ENCODE measurements at places on chromosomes 5 and 9. TPM values are rescaled to one million over a fixed set of nuclear protein-coding genes. Genes with fewer than 3 reads are reported as not detected.

KLF4 gene
- total RNA-seq: 1.3 TPM

ASPN gene
- total RNA-seq: under 0.01 TPM

GFI1B gene
- total RNA-seq: not detected

GADD45G gene
- total RNA-seq: not detected

CATSPER3 gene
- under 0.01 TPM for total RNA-seq

CDH18 gene
- 1.1 TPM for total RNA-seq

SLC1A3 gene
- 1.3 TPM for total RNA-seq

TCOF1 gene
- total RNA-seq: 18.3 TPM

IRX2 gene
- 0.36 TPM for total RNA-seq

All from IMR-90 (cell line).